Activated CD4-positive, alpha-beta T cell treated with anti-CD3 and anti-CD28 coated beads, Interleukin-10, Interleukin-2, amounts not matched to agents 100 ng/mL and 50 ng/mL, durations not matched to agents 16 hours and 8 hours (primary cell): ENCODE measurements at places on chromosomes 5 and 9.
A peak's percentile ranks its signal among the peaks of the same experiment; 100 is the strongest.

DNA sequence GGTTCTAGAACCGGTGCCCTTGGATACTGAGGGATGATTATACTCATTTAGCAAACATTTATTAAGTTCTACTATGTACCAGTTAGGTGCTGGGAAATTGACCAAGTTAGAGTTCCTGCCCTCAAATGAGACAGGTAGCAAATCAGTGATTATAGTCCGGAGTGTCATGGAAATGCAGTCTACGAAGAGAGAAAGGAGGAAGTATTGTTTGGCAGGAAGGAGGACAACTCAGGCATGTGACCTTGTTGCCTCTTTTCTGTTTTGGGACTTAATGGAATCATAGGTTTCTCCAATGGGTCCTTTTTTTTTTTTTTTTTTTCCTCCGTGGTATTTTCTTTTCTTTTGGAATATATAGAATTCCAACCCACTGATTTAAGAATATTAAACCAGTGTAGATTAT lies 28.0 kb downstream of the OSTF1 start:
- DNase-seq = no peak

DNA sequence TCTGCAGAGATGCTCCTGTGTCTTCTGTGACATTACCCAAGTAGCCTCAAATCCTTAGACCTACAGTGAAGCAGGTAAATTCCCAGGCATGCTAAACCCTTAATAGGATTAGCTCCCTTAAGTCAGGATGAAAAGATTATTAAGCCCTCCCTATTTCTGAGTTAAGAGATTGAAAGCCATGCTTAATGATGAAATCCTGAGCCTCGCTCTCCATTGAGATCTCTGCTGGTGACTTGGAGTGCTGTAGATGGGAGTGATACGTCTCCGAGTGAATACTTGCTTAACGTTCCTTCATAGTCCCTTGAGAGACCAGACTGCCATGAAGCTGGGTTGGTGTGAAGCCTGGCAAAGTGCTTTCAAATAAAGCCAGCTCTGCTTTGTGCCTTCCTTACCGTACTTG lies 34.2 kb downstream of the AOPEP start:
- no peak for DNase-seq

DNA sequence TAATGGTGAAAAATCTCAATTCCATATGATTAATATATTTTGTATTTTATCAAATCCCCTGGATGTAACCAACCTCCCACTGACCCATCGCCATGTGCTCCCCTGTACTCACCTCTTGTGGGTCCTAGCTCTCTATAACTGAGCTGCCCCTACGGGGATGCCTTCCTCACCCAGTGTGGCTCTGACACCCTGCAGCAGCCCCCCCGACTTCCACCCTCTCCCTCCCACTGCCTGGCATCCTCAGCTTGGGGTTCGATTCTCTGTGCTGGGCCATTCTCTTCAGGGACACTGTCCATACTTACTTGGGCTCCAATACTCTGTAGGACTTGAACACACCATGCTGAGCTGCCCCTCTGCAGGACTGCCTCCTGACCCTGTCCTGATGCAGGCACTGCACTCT lies 87.1 kb downstream of the PJA2 start:
- DNase-seq = no peak

GRCh38 chr9:136650648-136651047 lies 12.1 kb upstream of the EGFL7 start:
- DNase-seq = no peak

DNA sequence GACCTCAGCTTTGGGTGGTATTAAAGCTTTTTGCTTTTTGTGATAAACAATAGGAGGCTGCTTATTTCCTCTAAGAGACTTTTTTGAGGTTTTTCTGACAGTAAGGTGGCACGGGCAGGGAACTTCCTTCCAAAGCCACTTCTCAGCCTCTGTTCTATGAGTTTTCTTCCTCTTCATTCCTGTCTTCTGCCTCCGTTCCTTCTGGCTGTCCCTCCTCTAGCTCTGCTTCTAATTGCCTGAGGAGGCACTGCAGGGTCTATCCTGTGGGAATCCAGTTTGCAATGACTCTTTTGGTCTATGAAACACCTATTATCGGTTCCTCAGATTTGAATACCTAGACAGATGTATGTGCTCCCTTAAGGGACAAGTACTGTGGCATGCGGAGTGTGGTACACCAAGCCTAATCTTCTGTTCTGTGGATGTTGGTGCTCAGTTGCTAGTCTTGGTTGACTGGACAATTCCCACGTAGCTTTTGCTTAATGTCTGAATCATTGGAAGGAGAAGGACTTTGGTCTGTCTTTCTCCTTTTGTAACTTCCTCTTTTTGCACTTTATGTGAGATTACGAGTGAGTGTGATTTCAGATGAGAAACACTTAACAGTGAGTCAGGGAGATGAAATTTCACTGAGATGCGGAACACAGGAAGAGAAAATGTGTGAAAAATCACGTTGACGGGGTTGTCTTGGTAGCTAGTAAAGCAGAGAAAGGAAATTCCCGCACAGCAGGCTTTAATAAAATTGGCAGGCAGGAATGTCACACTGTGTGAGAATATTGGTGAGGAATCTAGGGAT lies 305.2 kb downstream of the EFNA5 start:
- no peak for DNase-seq

DNA sequence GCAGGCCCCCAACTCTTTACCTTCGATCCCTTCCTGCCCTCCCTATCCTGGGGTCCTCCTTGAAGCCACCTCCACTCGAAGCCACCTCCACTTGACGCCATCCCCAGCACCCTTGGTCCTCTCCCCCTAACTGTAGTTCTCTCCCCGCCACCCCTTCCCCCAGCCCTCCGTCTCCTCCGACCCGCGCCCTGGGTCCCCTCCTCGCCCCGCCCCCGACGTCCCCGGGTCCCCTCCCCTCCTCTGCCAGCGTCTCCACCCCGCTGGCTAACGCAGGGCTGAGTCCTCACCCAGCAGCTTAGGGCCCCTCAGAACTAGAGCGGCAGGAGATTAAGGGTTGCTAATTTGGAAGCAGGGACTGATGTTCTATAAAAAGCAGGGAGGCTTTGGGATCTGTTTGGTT lies 30.6 kb upstream of the ANKRD33B start:
- DNase-seq = no peak

DNA sequence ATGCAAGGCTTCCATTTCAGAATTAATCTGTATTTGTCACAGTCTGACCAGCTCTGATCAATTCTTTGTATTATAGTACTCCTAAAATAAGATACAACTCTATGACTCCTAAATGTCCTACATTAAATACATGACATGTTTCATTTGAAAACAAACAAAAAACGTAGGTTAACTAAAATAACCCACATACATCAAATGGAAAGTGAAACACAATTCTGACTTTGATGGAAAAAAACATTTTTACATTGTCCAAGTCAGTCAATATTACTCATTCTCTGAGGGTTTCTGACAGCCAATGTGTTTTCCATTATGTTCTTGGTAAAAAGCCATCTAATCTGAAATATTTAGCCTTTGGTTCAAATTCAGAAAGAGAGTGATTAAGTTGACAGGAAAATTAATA lies 8.7 kb downstream of the HMGCS1 start:
- DNase-seq = peak; percentile 72

DNA sequence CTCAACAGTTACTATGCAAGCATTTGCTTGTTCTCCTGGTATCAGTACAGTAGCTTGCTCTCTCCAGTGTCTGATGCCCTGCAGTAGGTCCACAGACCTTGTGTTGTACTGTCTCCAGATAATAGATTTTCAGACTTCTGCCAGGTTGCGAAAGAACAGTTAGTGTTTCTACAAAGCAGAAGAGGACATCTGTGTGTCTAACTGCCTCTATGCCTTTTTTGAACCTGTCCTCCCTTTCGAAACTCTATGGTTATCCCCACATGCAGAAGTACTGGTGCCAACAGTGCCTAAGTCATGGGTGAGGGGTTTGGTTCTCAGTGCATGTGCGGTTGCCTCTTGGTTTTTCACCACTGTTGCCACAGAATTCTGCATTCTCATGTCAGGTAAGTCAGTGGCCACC lies 45.9 kb downstream of the KCNN2 start:
- no peak for DNase-seq

GRCh38 chr9:4422495-4422894 lies 67.8 kb upstream of the SLC1A1 start:
- DNase-seq = no peak

DNA sequence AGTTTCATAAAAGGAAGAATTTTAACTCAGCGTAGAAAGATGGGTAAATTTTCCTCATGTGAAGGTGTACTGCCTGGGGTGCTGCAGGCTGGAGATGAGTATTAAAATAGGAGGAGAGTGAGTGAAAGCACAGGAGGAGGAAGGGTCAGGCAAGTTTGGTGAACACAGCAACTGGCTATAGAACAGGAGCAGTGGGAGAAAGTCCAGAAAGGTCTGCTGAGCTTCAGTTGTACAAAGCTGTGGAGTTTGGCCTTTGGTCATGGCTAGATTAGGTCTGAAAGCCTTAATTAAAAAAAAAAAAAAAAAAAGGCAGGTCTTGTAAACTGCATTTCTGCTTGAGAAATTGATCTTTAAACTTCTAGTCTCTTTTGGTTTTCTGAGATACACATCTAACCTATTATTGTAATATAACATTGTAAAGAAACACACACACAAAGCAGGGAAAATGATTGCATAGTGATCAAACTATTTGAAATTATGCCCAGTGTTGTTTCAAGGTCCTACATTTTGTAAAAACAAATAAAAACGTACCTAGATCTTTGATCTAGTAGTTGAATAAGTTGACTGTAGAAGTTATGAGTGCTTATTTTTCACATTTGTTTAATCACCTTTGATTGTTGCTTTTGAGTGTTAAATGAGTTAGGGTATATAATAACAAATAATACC lies 43.6 kb downstream of the MAP3K1 start:
- DNase-seq = no peak

DNA sequence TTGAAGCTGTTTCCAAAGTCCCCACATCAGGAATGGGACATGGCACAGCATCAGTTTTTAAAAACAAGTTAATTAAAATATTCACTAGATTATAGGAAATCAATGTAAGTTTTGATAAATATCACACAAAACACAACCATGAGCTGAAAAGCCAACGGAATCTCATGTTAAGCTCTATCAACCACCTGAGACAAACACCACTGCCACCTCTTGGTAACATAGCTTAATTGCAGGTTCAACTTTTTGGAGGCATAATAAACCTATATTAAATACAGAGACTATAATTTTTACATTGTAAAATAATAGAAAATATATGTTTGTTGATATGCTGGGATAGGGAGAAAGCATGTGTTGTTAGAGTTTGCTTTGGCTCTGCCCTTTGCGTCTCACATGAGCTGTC lies 126.1 kb downstream of the SV2C start:
- no peak for DNase-seq

- no peak for DNase-seq
These were observed 165.9 kb downstream of the SH3GL2 start for GRCh38 chr9:17744786-17745185.

GRCh38 chr5:72063219-72063819 lies 44.0 kb upstream of the MAP1B start:
- DNase-seq = no peak

- no peak for DNase-seq
These were observed 70.4 kb downstream of the CRB2 start for GRCh38 chr9:123426406-123426805.

- no peak for DNase-seq
These were observed 80.2 kb upstream of the PANK3 start for GRCh38 chr5:168659286-168659847.

GRCh38 chr9:903886-904285 lies 62.4 kb downstream of the DMRT1 start:
- DNase-seq = no peak

GRCh38 chr9:119365291-119366027 lies 3.8 kb downstream of the BRINP1 start:
- peak; percentile 18 for DNase-seq

- peak; percentile 13 for DNase-seq
These were observed 125.1 kb downstream of the PDE4D start for GRCh38 chr5:59768152-59769040.

DNA sequence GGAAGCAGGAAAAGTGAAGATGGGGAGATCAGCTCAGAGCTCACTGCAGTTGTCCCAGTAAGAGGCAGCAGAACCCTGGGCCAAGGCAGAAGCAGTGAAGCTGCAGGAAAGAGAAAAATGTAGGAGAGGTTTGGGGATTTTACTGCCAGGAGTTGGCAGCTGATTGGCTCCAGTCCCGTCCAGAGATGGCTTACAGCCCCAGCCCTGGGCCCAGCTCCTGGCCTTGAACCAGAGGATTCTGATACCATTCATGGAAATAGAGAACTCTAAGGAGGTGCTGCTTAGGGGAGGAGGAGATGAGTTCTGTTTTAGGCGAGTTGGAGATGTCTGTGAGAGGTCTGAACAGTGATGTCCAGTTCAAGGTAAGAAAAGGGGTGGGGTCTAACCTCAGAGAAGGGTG lies 4.6 kb downstream of the MORN5 start:
- DNase-seq = no peak

GRCh38 chr9:8784838-8785237 lies 985.3 kb upstream of the DMAC1 start:
- no peak for DNase-seq

GRCh38 chr5:74432721-74433120 lies 207.8 kb downstream of the ENC1 start:
- DNase-seq = no peak

DNA sequence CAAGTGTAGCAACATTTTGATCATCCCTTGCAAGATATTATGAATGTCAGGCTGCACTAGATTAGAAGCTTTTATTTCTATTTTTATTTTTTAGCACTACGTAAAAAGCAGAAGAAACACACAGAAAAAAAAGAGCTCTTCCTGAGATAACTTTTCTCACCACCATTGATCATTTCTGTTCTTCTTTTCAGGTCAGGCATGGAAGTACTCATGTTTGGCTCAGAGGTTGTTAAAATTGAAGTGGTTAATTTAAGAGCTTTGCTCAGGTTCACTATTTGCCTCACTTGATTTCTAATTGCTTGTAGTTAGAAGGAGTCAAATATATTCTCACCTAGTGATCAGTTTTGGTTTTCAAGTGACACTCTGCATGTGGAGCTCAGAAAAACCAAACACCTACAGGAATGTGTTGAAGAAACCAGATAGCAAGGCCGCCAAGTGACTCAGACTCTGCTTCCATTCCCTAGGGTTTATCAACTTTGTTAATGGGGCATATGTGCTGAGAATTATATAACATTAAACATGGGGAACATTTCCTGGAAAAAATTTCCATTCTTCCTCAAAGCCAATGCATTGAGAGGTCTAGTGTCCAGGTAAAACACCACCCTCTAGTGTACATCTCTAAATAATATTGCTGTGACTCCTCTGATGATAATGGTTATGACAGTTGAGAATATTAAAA lies 679.8 kb downstream of the CETN3 start:
- DNase-seq = no peak

GRCh38 chr9:115524453-115525059 lies 406.6 kb upstream of the TNC start:
- DNase-seq = peak; percentile 38

- no peak for DNase-seq
These were observed 26.4 kb upstream of the TTC39B start for GRCh38 chr9:15333376-15333881.

DNA sequence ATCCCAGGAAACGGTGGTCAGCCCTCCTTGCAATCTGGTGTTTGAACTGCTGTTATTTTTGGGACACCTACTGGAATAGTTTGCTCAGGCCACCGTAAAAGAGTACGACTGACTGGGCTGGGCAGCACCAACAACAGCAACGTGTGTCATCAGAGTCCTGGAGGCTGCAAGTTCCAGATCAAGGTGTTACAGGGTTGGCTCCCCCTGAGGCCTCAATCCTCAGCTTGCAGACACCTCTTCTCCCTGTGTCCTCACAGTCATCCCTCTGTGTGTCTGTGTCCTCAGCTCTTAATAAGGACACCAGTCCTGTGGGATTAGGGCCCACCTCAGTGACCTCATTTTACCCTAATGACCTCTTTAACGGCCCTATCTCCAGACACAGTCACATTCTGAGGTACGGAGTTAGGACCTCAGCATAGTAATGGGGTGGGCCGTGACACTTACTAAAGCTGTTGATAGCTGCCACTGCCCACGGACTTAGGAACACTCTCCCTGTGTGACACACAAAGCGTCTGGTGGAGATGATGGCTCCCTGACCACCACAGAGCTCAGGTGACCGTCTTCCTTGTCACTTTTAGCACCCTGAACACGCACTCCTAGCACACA lies 16.8 kb downstream of the GLT6D1 start:
- DNase-seq = no peak
